ENCODE measurements at places on chromosomes 4 and X.

GRCh38 chr4:162793571-162793970 is 373.1 kb downstream of the NAF1 start:
- no peak for DNase-seq

DNA sequence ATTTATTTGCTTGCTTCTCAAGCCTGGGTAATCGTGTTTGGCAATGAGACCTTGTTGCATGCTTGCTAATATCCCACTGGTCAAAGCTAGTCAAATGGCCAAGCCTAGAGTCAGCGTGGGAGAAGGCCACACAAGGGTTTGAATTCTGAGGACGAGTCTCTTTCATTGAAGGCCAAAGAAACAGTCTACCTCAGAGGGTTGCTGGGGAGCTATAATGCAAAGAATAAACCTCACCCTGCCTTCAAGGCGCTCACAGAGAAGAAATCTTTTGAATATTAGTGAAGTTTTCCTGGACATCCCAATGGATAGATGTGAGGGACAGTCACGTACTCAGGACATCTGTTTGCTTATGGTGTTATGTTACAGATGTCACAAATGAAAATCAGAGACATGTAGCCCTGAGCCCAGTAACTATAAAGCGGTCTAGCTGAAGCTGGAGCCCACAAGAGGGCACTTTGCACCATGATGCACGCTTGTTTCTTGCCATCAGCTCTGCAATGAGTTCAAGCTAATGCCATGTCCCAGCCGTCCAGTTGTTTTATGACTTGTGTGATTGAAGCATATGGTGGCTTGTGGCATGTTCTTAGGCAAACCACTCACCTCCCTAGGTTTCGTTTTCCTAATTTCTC is 1.1 kb upstream of the TLR3 start:
- no peak for DNase-seq

- DNase-seq = no peak
These were observed 318.3 kb downstream of the PCDH10 start for GRCh38 chr4:133467290-133467947.

DNA sequence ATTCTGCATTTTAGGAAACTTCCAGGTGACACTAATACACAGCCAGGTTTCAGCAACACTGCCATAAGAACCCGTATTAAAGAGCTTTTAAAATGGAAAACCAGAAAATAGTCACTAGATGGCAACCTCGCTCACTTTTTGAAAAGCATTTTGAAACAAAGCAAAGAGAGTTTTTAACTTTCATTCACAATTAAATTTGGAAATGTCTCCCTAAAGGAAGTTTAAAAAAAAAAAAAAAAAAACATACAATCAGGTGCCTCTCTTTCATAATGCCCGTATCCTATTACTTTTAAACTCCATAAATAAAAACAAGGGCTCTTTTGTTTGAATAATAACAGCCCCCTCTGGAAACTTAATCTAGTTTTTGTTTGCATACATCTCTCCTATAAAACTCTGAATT is 20.3 kb downstream of the MEPE start:
- DNase-seq = no peak

- no peak for DNase-seq
These were observed 22.7 kb upstream of the STX18 start for GRCh38 chr4:4564522-4564921.

DNA sequence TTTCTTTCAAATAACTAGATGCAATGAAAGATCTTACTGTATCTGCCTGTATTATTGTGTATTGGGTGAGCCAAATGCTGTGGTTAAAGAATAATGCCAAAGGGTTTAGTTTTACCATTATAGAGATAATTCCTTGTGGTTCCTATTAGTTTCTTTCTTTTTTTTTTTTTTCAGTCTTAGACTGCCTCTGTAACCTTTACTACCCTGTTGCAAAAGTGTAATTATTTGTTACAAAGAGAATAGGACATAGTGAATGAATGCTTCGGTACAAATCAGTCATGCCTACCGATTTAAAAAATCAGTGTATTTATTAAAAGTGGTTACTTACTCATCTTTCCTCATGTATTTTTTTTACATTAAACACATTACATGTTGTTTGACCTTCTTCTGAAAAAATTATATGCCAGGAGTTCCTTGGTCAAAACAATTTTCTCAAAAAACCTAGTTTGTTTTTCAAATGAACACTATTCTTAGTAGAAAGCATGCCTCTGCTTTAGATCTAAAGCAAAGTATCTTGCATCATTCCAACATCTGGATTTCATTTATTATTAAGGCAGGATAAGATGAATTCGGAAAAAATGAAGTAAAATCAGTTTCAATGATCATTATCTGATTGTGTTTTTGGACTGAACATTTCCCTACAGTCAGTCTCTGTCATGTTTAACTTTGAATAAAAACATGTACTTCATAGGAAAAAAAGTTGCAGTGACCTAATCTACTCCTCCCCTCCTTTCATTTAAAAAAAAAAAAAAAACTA is 21.2 kb upstream of the SYNPO2 start:
- no peak for DNase-seq

DNA sequence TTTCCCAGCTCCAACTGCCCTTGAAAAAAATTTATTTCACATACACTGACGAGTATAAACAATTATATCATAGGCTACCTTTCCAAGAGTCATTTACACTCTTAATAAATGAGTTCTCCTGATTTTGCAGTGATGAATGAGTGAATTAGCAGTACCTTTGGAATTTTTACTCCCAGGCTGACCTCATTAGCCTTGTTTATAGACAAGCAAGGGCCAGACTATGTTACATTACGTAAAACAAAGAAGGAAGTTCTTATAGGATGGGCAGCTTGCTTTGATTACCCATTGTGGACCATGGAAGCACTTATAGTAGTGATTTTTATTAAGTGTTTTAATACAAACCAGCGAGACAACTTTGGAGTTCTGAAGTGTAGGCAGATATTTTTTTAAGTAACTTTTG is 112.9 kb upstream of the C1QTNF7 start:
- DNase-seq = no peak

DNA sequence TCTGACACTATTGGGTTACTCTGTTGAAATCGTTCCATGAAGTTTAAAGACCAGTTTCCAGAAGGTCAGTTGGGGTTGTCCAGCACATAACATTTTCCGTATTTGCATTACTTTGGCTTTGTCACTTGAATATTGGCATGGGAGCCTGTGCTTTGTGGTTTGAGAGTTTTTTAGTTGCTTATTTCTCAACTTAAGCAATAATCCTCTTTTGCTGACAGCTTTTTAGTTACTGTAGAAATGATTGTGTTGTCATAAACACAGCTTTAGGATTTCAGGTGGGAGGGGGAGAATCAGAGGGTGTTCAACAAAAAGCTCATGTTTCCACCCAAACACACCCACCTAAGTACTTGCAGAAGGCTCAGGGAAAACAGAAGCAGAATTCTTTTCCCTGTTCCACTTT is 210.7 kb upstream of the TLL1 start:
- DNase-seq = no peak

GRCh38 chrX:150080497-150080896 is 142.2 kb upstream of the EOLA2 start:
- no peak for DNase-seq

DNA sequence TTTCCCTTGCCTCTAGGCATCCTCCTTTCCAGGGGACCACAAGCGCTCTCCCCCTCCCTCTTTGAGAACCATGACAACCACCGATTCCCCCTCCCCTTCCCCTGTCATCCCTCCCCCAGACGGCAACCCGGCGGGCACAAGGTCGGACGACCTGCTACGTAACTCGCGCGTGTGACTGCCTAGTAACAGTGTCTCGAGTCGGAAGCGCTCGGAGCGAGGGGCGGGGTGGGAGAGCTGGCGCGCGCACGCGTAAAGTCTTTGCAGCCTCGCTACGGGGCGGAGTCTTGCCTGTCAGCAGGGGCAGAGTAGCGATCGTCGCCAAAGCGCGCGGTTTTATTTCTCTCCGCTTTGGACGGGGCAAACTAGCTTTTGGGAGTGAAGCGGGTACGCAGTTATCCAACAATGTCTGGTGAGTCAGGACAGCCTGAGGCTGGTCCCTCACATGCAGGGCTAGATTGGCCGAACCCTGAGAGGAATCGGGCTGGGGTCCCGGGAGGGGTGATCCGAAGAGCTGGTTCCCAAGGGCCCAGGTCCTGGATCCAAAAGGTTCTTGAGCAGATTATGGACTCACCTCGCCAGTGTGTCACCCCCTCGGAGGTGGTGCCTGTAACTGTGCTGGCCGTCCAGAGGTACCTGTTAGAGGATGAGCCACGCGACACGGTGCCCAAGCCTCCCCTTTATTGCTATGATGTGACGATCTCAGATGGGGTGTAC is at the start of gene RADX:
Gene RADX, plus strand, starts transcription at position 300 of the 714 bp plus-strand sequence. Its CDS starts 103 bp downstream, at position 403.
- peak; percentile 64 for DNase-seq

GRCh38 chrX:53089224-53089842 is 4.6 kb upstream of the KANTR start:
- no peak for DNase-seq

DNA sequence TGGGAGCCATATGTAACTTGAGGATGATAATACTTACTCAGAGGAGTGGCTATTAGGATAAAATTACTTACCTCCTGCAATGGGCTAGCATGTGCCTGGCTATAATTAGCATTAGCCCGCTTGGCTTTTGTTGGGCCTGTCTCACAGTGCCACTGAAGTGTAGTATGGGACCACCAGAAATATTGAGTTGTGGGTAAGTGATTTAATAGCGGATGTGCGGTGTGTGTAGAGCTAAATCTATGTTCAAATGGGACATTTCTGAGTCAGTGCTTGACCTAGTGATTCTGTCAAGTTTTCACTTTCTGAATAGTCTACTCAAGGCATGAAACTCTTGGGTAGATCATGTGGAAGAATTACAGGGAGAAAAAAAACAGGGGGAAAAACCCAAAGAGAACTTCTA is 3.5 kb upstream of the CLNK start:
- DNase-seq = no peak

- DNase-seq = no peak
These were observed 405.3 kb upstream of the FAT1 start for GRCh38 chr4:187128976-187129375.

DNA sequence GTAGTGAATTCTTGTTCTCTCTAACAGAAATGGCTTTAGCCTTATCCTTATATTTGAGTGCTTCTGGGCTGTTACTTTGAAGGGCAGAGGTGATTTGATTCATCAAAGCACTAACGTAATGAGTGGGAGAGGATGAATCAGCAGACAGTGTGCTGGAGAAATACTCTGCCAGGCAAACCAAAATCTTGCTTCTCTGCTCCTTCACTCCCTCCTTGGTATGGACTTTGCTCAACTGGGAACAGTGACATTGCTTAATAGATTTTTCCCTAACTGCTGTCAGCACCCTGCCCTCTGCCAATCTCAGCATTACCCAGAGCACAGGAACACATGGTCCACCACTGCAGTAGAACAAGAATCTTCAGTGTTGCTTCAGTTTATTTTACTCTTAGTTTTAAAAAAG is 56.0 kb downstream of the PDLIM5 start:
- no peak for DNase-seq

DNA sequence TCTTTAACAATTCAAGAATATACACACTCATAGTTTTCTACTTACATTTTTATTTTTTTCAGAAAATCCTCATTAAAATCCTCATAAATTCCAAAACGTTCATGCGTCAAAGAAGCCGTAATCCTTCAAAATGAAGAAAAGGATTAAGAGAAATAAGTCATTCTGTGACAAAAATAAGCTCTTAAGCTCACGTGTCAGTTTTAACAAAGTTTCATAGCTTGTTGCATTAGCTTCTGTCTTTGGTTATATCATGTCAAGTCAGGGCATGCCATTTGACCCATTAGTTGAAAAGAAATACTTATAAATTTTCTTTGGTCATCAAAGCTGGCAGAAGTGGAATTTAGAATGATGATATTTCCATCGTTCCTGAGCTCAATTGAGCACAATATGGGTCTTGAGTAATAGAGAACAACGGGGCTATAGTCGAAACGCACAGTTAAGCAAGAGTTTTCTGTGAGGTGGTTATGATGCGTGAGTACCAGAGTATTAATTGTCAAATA is 185.2 kb upstream of the CTSO start:
- no peak for DNase-seq

GRCh38 chrX:45137531-45137930 is 63.1 kb downstream of the DIPK2B start:
- DNase-seq = no peak

- DNase-seq = no peak
These were observed 54.1 kb downstream of the PHF8 start for GRCh38 chrX:53990171-53990570.

DNA sequence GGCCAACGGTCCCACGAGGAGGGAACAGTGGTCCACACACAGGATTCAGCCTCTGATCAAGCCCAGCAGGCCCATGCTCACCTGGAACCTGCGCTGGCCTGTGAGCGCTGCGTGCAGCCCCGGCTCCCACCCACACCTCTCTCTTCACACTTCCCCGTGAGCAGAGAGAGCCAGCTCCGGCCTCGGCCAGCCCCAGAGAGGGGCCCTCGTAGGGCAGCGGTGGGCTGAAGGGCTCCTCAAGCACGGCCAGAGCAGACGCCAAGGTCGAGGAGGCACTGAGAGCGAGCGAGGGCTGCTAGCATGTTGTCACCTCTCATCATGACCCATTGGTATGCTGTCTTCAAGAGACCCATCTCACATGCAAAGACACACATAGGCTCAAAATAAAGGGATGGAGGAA is 83.0 kb upstream of the FMR1 start:
- DNase-seq = no peak

DNA sequence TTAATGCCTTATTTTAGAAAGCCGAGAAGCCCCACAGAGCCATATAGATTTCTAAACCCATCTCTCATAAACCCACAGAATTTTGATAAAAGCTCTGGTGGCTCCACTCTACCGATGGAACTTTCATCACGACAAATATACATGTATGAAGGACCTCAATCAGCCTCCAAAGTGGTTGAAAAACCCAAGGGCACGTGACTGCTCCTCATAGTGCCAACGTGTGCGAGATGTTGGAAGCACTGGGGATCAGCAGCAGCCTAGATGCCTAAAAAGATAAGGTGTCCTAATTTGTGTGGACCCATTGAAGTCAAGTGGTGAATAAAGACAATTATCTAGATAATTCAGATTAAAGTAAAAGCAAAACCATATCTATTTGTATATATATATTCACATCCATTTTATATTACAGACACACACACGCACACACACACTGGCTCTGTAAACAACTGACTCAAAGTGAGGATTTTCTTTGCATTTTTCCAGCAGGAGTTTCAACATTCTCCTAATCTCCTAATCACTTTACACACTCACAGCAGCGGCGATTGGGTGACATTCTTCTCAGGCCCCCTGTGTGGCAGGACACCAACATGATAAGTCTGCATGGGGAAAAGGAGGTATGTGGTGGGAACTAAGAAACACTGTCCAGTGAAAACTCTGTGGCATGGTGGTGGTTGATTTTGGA is 2.8 kb upstream of the PITX2 start:
- no peak for DNase-seq

DNA sequence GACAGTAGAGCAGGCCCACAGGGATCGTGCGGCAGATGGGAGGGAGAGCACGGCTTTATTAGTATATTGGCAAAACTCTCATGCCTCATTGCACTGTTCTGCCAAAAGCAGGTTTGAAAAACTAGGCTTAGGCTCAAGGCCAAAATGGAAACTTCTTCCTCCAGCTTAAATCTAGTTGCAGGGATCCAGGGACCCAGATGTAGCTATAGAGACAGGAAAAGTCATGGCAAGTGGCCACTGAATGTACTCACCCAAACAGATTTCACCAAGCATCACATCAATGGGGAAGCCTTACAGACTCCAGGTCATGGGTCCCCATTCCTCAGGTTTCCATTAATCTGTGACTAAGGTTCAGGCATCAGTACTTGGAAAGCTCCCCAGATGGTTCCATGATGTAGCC is 149.2 kb downstream of the STK32B start:
- DNase-seq = no peak

GRCh38 chr4:104906276-104906675 is 240.4 kb upstream of the TET2 start:
- no peak for DNase-seq
